GM04504 (cell line): ENCODE measurements at places on chromosomes 4 and X.

GRCh38 chr4:16846540-16847117 lies 51.8 kb downstream of the LDB2 start:
- no peak for DNase-seq

DNA sequence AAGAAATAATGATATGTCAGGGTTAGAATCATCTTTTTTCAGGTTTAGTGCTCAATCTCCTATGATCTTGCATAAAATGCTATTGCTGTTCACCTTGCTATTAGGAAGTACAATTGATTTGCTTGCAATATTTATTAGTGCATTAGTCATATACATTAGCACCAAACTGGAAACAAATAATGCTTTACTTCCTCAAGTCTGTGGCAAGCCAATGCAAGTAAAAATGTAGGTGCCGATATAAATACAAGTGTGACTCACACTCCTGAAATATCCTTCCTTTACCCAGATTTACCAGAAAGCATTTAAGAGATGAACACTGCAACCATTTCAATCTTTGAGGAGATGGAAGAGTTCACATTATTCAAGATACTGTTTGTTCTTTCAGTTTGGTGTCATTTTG lies 1487.7 kb upstream of the ADGRL3 start:
- no peak for DNase-seq

- no peak for DNase-seq
Observed at GRCh38 chr4:8229331-8229975, 30.4 kb downstream of the SH3TC1 start.

- DNase-seq, result no peak
Observed at GRCh38 chrX:133350751-133351150, 64.5 kb downstream of the GPC4 start.

DNA sequence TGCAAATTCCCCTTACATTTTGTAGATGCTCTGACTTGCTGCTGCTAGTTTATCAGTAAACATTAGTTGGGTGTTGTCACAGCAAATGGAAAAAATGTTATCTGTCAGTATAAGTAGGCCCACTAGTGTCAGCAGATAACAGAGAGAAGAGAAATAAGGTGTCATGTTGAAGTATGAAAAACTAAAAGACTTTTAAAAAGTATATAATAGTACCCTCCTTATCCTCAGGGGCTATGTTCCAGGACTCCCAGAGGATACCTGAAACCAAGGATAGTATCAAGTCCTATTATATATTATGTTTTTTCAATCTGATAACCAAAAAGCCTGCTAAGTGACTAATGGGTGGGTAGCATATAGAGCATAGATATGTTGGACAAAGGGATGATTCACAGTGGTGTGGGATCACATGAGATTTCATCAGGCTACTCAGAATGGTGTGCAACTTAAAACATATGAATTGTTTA lies 11.6 kb upstream of the BMP2K start:
- DNase-seq, result no peak

GRCh38 chr4:98284640-98285046 lies 23.5 kb downstream of the RAP1GDS1 start:
- no peak for DNase-seq

DNA sequence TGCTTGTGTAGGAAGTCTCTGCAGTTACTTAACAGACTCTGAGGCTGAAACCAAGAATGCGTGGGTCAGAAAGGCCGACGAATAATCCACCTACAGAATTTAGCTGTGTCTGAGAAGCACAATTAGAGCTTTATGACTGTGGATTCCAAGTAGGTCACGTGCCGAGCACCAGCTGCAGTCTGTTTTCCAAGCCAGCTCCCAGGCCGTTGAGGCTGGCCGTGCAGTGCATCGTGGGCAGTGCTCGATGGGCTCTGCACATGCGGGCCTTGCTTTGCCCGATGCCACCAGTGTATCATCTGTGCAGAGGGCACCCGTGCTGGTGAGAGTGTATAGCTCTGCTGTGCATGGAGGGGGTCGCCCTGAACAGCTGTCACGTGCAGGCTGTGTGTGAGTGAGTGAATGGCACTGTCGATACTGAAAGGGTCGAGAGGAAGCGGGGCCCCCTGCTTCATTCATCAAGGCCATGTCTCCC lies 67.5 kb upstream of the CLDN34 start:
- DNase-seq, result peak; percentile 35

- DNase-seq, result no peak
Observed at GRCh38 chrX:69568828-69569227, 47.1 kb upstream of the EDA start.

GRCh38 chr4:41753942-41754341 lies 5.4 kb upstream of the PHOX2B start:
- no peak for DNase-seq

- DNase-seq, result no peak
Observed at GRCh38 chr4:181969151-181969550, 274.1 kb upstream of the TENM3 start.

GRCh38 chrX:72043636-72044035 lies 88.1 kb downstream of the RTL5 start:
- DNase-seq, result no peak

- DNase-seq, result no peak
Observed at GRCh38 chr4:80189956-80190677, 7.2 kb upstream of the PRDM8 start.

DNA sequence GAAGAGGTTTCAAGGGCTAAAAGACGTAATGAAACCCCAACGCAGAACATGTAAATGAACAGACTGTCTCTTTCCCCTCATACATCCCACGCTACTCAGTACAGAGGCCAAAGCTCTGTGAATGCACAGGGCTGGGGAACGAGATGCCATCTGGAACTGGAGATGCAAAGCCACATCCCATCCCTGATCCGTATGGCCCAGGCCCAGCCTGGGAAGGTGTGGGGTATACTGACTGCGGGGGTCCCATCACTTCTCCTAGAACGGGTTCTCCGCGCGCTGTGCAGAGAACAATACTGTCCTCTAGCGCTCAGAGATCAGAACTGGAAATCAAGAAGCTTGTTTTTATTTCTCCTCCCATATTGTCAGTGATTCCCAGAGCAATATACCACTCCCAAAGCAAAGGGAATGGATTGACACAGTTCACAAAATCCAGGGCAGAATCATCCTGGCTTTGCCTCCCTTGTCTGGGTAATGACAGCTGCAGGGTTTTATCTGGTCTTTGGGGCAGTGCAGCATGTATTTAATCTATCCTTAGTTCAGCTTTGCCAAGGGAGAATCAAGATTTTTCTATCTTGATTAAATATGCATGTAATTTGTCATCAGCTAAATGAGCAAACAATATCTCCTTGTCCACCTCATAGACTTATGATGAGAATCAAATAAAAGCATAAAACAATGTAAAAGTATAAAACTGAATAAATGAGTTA lies 47.3 kb upstream of the TLR3 start:
- no peak for DNase-seq

GRCh38 chr4:167308876-167309275 lies 74.6 kb upstream of the SPOCK3 start:
- DNase-seq, result no peak

DNA sequence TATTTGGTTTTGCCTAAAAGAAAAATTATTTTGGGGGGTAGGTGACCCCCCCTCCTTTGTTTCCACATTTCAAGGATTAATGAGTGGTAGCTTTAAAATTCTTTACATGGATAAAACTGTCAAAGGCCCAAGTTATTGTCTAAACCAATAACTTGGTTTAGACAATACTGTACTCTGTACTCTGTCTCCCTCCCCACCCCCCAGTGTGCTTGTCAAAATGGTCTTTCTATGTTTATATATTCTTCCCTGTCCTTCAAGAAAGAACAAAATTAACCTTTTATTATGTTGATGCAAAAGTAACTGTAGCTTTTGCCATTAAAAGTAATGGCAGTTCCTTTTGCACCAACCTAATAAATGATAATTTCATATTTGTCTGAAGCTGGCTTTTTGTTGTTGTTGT lies 9.5 kb upstream of the RGN start:
- DNase-seq, result no peak

GRCh38 chr4:79964020-79964399 lies 109.0 kb downstream of the ANTXR2 start:
- DNase-seq, result no peak

GRCh38 chr4:1210971-1211370 lies 38.0 kb downstream of the CTBP1 start:
- no peak for DNase-seq

DNA sequence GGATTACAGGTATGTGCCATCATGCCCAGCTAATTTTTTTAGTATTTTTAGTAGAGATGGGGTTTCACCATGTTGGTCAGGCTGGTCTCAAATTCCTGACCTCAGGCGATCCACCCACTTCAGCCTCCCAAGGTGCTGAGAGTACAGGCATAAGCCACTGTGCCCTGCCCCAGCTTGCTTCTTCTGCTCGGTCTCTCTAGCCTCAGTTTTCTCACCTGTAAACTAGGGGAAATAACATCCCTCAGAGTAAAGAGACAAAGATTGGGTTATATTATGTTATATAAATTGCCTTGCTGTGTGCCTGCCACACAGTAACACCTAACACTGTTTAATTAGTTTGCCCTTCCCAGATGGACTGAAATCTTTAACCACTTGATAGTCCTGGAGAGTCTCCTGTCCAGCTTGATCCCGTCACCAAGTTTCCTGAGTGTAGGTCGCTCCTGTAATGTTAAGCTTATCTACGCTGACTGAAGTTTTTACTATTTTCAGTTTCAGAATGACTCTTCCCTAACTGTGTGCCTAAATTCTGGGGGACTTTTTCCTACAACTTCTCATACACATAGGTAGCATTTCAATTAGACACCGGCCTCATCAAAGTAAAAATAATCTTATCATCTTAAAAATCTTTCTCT lies 412.7 kb upstream of the TENM3 start:
- no peak for DNase-seq

DNA sequence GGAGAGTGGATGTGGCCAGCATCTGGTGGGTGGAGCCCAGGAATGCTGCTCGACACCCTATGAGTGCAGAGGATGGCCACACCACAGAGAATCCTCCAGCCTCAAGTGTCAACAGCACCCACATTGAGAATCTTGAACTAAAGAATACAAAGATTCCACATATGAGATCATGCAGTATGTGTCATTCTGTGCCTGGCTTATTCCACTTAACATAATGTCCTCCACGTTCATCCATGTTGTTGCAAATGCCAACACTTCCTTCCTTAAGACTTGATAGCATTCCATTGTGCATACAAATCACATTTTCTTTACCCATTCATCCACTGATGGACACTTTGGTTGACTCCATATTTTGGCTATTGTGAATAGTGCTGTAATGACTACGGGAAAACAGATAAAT lies 145.8 kb downstream of the PRKX start:
- DNase-seq, result no peak

- no peak for DNase-seq
Observed at GRCh38 chrX:140912606-140913005, 89.8 kb upstream of the SPANXB1 start.

DNA sequence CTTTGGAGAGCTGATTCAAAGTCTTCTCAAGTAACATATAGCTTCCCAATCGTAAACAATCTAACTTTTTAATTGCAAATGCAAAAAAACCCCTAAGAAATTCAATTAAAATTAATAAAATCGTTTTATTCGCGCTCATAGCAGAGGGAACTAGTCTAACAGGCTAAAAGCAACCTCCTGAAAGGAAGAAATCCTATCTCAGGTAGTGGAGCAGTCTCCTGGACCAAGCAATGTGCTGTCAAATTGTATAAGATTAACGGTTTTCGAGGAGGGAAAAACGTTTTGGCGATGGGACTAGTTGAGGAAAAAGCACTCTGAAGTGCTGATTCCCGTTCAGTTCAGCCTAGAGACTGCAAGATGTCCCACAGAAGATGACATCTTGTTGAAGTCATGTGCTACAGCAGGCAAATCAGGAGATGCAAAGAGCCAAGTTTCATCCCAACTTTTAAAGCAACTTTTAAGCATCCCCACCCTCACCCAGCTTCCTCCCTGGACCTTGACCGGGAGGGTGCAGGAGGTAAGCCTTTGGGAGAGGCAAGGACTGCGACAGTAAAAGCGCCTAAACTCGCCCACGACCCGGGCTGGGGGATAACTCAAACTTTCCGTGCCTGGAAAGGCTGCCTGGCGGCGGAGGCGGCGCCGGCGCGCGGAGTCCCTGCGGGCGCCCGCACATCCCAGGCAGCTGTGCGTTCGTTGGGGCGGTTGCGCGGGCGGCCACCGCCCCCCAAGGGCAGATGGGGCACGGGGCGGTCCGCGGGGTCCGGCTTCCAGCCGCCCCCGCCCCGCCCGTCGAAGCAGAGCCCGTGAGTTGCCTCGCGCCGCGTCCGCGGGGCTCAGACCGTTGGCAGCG lies 784 bp downstream of the MAP7D3 start:
- no peak for DNase-seq

DNA sequence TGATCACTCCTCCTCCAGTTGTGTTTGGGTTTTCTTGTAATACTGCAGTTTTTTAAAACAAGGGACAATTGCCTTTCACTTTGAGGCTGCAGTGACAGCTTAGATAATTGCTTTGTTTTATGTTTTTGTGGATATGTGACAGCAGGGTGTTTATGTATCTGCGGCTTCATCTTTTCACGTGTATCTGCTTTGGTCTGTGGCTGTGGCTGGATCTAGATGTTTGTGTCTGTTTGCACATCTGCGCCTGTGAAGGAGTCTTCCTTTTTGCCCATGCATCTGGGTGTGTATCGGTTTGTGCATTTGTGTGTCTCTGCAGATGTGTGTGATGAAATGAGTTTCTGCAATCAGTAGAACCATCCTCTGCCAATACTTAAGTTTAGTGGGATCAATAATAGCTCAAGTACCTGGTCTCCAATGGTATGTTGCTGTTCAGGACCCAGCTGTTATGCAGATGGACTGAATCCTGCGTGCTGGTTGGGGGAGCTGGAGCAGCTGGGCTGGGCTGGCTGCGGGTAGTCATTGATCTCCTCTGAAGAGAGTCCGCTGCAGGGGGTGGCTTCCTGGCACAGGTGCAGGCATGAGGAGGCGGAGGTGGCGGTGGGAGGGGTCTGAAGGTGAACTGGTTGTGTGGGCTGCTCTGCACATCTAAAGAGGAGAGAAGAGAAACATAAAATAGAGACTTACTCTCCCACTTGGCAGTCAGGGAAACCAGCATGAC lies 390.3 kb downstream of the SH2D1A start:
- DNase-seq, result no peak

- DNase-seq, result no peak
Observed at GRCh38 chrX:72143609-72143907, 11.8 kb upstream of the RTL5 start.

GRCh38 chr4:32775049-32775448 lies 2054.9 kb downstream of the PCDH7 start:
- no peak for DNase-seq

- no peak for DNase-seq
Observed at GRCh38 chr4:38109896-38110295, 149.7 kb downstream of the PTTG2 start.

GRCh38 chr4:128635955-128636560 lies 173.4 kb upstream of the JADE1 start:
- no peak for DNase-seq

DNA sequence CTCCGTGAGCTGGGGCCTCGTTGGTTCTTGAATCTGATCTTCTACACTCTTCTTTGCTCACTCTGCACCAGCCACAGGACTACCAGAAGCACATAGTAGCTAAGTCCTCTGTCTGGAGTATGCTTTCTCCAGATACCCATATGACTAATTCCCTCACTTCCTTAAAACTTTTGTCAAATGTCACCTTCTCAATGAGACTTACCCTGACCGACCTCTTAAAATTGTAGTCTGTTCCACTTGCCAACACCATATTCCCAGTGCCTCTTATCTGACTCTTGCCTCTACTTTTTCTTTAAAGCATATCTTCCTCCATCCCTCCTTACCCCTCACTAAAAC lies 10.0 kb downstream of the PARM1 start:
- no peak for DNase-seq

GRCh38 chrX:46649421-46650260 lies 76.1 kb downstream of the CHST7 start:
- DNase-seq, result no peak
